Stimulated activated CD8-positive, alpha-beta memory T cell treated with anti-CD3 and anti-CD28 coated beads, Interleukin-4, amount 100 ng/mL, for 24 hours (primary cell): ENCODE measurements at places on chromosomes 16 and 17.

GRCh38 chr17:33779234-33779591 lies 475.9 kb upstream of the CCL2 start:
- peak; percentile 1 for DNase-seq

- DNase-seq, result no peak
These were observed 144.0 kb downstream of the SOX9 start for GRCh38 chr17:72264682-72265405.

DNA sequence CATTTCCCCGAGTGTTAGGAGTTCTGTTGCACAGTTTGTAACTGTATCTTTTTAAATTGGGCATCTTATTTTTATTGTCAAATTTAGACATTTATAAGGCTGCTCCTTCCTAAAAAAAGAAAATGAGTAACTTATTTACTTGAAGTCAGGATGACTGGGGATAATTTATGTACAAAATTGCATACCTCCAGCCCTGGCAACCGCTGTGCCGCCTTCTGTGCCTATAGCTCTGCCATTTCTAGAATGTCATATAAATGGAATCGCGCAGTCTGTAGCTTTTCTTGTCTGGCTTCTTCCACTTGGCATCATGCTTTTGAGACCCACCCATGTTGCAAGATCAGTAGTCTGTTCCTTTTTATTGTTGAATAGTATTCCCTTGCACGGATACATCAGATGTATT lies 29.0 kb upstream of the GAA start:
- DNase-seq, result no peak

DNA sequence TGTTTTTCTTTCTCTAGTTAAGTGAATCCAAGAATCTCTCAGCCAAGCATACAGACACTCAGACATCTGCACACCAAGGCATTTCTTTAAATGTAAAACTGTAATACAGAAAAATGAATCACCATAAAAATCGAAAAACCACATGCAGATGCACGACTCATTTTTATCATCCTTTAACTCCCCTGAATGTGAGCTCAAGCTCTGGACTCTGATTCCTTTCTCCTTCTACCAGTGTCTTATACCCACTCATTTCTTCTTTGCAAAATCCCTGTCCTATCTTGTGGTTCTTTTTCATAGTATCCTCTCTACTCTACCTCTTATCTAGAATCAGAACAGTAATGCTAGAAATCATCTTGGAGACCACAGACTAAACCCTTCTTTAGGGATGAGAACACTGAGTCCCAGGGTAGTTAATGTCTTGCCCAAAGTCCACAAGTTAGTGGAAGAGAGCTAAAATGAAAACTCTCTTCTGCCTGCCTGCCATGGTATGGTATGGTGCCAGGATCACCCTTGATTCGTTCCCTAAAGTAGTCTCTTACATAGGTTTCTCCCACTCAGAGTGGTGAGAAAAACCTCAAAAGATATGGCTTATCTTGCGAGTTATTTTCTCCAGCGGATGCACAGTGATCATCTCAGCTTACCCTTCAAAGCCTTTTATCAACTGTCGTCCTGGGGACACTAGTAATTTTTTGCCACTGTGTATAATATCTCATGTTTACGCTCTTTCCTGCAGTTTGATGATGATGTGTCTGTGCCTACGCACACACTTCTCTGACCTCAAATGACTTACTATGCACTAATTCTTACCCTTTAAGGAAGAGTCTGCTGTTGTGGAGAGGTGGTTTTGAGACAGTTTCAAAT lies 30.2 kb downstream of the BRD7 start:
- no peak for DNase-seq

DNA sequence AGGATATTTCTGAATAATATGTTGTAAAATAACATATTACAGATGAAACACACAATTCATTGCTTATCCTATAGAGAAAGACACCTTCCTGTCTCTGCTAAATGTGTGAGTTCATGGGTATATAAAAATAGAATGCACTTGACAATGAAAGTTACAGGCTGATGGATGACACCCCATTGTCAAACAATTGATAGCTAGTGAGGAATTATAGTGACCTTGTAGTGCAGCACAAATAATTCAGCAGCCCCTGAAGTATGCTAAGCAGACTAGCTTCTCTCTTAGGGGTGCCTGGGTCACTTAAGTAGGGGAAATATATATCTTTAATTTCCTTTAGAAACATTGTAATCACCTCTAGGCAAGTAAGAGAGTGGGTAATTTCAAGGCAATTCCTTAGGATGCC lies 826.2 kb downstream of the CDH8 start:
- DNase-seq, result no peak

- DNase-seq, result no peak
These were observed 37.2 kb downstream of the NKD1 start for GRCh38 chr16:50585331-50585776.

DNA sequence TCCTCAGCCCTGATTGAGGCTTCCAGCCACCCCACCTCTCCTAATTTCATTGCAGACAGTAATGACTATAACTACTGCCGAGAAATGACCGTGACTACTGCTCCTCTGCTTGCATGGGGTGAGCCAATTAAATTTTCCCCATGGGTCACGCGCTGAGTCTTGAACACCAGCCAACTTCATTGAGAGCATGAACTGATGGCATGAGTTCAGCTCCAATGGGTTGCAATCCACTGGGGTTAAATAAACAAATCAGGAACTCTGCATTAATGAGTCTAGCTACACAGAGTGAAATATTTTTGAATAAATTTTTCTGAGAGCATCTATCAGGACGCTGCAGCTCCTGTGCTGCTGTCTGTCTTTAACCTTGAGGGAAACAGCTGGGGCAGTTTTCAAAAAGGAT lies 61.6 kb upstream of the CLEC3A start:
- DNase-seq, result no peak

DNA sequence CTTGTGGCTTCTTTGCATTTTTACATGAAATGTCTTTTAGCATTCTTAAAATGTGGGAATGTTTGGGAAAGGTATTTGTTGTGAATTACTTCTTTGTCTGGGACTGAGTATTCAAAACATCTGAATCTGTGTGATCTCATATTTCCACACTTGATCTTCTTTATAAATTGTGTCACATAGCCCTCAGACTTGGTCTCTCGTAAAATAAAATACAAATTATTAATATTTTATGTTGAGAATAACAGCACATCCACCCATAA lies 81.9 kb downstream of the TUBD1 start:
- DNase-seq, result no peak

- no peak for DNase-seq
These were observed 170.8 kb upstream of the RBFOX1 start for GRCh38 chr16:7161891-7162290.

GRCh38 chr16:81938326-81939163 lies 72.7 kb downstream of the SDR42E1 start:
- DNase-seq, result no peak

- DNase-seq, result no peak
These were observed 772 bp downstream of the NTN1 start for GRCh38 chr17:9021992-9022572.

GRCh38 chr16:12390644-12391043 lies 413.0 kb downstream of the CPPED1 start:
- DNase-seq, result no peak

DNA sequence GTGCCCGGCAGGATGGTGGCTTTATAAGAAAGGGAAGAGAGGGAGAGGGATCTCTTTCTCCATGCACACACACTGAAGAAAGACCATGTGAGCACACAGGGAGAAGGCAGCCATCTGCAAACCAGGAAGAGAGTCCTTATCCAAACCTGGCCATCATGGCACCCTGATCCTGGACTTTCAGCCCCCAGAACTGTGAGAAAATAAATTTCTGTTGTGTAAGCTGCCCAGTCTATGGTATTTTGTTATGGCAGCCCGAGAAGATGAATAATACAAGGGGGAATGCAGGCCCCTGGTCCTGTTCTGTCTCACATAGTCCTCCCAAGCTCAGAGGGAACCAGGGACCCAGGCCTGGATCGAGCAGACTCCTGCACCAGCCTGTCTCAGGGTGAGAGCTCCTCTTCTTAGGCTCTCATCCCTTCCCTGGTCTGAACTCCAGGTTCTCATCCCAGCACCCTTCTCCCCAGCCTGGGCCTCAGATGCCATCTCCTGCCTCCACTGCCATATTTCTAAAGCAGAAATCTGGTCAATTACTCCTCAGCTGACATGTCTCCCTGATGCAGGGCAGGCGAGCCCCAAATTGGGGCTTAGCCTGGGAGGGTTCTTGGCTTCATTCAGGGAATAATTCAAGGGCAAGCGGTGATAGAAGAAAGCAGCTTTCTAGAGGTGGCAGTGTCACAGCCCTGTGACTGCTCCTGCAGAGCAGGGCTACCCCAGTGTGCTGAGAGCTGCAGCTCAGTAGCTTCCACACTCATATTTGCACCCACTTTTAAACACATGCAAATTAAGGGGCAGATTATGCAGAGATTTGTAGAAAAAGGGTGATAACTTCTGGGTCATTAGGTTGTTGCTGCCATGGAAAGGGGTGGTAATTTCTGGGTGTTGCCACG lies 28.8 kb downstream of the IGFBP4 start:
- DNase-seq, result no peak

DNA sequence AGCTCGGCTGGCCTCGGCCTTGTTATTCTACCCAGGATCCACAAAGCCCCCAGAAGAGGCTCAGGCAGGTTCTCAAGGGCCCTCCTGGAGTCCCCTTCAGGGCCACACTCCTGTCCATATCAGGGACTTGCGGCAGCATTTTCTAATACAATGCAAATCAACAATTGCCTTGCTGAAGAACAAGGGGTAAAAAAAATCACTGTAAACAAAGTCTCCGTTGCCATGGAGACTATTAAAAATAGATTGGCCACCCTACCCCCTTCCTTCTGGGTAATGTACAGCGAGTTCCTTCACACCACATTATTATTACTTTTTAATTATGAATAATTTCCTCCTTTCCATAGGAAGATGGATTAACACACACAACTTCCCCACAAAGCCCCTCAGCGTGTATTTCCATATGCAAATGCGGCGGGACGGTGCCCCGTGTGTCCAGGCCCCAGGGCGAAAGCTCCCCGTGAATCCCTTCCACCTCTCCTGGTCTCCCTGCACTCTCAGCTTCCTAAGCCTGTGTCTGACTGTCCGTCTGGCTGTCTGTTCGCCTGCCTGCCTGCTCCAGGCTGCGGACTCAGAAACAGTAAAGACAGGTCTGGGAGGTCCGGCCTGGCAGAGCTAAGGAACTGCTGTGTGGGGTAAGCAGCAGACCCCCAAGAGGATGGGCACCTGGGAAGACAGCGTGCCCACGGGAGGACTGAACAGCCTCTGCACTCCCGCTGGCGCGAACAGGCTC lies 196.6 kb downstream of the RBFOX3 start:
- no peak for DNase-seq

- DNase-seq, result peak; percentile 15
These were observed 725 bp downstream of the ABCA3 start for GRCh38 chr16:2339521-2340484.

- no peak for DNase-seq
These were observed 71.2 kb downstream of the PCTP start for GRCh38 chr17:55822028-55822427.

DNA sequence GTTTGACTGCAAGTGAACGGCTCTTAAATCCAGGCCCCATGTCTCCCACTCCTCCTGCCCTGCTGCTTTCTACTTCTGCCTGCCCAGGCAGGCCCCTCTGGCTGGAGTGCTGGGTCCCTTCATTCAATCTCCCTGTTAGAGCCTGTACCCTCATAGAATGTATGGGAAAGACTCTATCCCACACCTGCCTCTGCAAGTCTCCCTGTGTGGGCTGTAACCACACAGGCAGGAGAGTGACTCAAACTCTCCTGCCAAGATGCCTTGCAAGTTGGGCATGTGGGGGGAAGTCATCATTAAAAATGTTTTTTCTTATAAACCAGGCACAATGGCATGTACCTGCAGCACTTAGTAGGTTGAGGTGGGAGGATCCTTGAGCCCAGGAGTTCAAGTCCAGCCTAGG lies 77.5 kb downstream of the PLXDC1 start:
- no peak for DNase-seq

DNA sequence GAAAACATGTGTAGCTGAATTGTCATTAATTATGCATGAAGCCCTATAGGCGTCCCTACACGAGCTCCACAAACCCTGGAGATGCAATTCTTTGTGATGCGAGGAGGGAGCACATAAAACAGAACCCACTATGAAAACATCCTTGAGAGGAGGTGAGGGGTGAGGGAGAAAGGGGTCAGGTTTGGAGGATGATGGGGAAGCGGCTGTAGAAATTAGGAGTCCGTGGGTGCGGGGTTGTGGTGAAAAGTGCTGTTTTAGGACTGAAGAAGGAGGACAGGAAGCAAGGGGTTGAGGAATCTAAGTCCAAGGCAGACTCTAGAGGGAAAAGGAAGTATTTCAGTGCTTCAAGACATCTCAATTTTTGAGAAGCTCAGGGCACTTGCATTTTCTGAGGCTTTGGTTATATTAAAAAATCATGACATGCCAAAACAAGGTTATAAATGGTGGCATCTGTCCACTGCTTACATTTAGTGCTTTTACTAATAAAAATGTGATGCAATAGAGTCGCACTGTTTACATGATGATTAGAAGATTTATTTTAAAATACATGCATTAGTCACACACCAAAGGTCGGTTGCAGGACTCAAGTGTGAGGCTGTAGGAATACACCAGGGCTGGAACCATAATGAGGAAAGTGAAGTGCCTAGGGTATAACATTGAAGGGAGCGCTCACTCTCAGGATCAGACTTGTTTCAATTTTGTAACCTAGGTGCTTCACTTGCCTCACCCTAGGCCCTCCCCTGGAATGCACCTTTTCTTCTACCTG lies 379.5 kb downstream of the HS3ST4 start:
- no peak for DNase-seq

- no peak for DNase-seq
These were observed 187.2 kb downstream of the NTN1 start for GRCh38 chr17:9208381-9209105.

- DNase-seq, result no peak
These were observed 56.1 kb upstream of the MAF start for GRCh38 chr16:79656553-79657115.

- DNase-seq, result no peak
These were observed 6.1 kb upstream of the CCL8 start for GRCh38 chr17:34313164-34313563.

DNA sequence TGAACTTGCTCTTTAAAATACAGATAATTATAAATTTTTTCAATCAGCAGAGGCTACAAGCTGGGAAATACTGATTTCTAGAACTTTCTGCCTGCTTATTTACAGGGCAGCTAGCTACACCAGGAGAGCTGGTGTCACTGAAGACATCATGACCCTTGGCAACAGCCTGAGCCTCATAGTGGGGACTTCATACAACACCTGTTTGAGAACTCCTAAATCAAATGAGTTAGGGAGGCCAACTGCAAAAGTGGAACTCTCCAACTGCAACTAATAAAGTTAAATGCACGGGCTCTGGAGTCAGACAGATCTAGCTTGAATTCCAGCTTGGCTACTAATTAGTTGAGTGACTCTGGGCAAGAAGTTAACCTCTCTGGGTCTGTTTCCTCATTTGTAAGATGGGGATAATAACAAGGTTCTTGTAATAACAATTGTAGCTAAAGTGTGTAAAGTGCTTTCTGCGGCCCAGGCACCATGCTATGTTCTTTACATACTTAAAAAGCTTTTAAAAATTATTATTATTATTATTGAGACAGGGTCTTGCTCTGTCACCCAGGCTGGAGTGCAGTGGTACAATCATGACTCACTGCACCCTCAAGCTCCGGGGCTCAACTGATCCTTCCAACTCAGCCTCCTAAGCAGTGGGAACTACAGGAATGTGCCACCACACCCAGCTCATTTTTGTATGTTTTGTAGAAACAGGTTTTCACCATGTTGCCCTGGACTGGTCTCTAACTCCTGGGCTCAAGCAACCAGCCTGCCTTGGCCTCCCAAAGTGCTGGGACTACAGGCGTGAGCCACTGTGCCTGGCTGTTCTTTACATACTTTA lies 33.4 kb downstream of the VAC14 start:
- no peak for DNase-seq
